ENCODE measurements at places on chromosomes 6 and 20. TPM values are rescaled to one million over a fixed set of nuclear protein-coding genes. Genes with fewer than 3 reads are reported as not detected.

SMLR1 gene
- not detected for total RNA-seq

DACT2 gene
- 4.6 TPM for total RNA-seq

CFAP206 gene
- total RNA-seq, result 14.8 TPM

FLRT3 gene
- total RNA-seq, result 45.4 TPM

NFS1 gene
- 30.0 TPM for total RNA-seq

KCNK16 gene
- not detected for total RNA-seq

ETV7 gene
- not detected for total RNA-seq

LTV1 gene
- total RNA-seq, result 11.8 TPM

ANKRD6 gene
- 66.2 TPM for total RNA-seq

CALHM5 gene
- total RNA-seq, result 1.2 TPM

RIPOR3 gene
- total RNA-seq, result 2.3 TPM

TRMT11 gene
- 27.9 TPM for total RNA-seq

ZNF831 gene
- total RNA-seq, result 0.23 TPM

CABLES2 gene
- 6.5 TPM for total RNA-seq

CDH4 gene
- 21.9 TPM for total RNA-seq

All from diencephalon (tissue), 1 donor.